PC-9 (cell line): ENCODE measurements at places on chromosomes 2 and 18.

GRCh38 chr2:241011751-241012510 is 13.5 kb downstream of the SNED1 start:
- no peak overlapping the region for H3K4me3 ChIP-seq
- H3K27ac ChIP-seq = no peak overlapping the region
- DNase-seq = no peak

DNA sequence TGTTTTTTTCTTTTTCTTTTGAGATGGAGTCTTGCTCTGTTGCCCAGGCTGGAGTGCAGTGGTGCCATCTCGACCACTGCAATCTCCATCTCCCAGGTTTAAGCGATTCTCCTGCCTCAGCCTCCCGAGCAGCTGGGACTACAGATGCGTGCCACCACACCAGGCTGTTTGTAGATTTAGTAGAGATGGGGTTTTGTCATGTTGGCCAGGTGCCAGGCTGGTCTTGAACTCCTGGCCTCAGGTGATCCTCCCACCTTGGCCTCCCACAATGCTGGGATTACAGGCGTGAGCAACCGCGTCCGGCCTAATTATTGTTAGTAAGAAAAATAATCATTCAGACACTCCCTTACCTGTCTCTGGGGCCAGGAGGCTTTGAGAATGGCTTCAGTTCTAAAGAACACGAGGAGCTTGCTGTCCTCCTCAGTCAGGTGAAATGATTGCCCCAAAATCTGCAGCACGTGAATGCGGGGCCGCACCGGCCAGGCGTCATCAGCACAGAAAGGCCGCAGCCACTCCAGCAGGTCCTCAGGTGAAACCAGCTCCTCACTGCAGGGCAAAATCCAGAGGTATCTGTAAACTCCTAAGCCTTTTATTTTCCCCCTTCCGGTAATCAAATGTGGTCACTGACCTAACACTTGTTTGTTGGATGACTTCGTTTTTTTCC is 342.6 kb downstream of the NBAS start:
- no peaks in the 10 kb centered on the region for H3K27me3 ChIP-seq
- H3K36me3 ChIP-seq = no peaks in the 10 kb centered on the region
- no peak overlapping the region for H3K27ac ChIP-seq
- H3K4me3 ChIP-seq = no peak overlapping the region
- H3K4me1 ChIP-seq = no peaks in the 10 kb centered on the region

GRCh38 chr2:178949584-178949983 is 100.4 kb downstream of the CCDC141 start:
- no peak overlapping the region for H3K4me3 ChIP-seq
- H3K36me3 ChIP-seq = no peaks in the 10 kb centered on the region
- H3K4me1 ChIP-seq = no peaks in the 10 kb centered on the region

GRCh38 chr2:136030406-136030805 is 45.0 kb upstream of the DARS1 start:
- no peaks in the 10 kb centered on the region for H3K36me3 ChIP-seq
- no peaks in the 10 kb centered on the region for H3K4me1 ChIP-seq
- H3K27ac ChIP-seq = no peak overlapping the region
